ENCODE measurements at places on chromosomes 3 and 15.
A peak's percentile ranks its signal among the peaks of the same experiment; 100 is the strongest.

- no peak for DNase-seq
These were observed 44.1 kb downstream of the MASP1 start for GRCh38 chr3:187247398-187247797.

DNA sequence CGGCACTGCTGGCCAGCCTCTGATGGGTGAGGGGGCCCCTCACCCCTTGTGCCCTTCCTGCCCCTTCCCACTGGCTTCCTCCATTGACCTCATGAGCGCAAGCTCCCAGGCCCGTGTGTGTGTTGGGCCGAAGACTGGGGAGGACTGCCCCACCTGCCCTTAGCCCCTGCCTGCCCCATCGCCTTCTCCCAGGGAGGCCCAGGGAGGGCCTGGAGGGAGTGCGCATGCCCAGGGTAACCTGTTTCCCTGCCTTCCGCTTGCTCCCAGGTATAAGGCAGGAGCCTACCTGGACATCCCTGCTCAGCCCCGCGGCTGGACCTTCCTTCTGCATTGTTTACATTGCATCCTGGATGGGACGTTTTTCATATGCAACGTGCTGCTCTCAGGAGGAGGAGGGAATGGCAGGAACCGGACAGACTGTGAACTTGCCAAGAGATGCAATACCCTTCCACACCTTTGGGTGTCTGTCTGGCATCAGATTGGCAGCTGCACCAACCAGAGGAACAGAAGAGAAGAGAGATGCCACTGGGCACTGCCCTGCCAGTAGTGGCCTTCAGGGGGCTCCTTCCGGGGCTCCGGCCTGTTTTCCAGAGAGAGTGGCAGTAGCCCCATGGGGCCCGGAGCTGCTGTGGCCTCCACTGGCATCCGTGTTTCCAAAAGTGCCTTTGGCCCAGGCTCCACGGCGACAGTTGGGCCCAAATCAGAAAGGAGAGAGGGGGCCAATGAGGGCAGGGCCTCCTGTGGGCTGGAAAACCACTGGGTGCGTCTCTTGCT, 8.8 kb downstream of the DLL4 start:
- DNase-seq: peak; percentile 45

- no peak for DNase-seq
These were observed 32.3 kb downstream of the ROBO2 start for GRCh38 chr3:77072232-77072631.

DNA sequence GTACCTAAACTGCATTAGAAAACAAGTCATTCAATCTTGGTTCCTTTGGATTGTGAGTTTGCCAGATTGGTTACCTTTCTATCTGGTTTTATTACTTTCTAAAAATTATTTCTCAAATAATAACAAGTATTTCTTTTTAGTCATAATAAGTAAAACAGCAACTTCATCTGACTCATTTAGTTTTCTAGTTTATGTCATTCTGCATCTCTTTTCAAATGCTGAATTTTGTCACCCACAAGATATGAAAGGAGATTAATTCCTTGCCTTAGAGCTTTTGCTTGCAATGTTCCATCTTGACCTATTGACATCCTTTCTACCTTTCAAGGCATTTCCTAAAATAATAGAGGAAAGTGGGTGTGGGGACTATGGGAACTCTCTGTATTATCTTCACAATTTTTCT, 253.6 kb upstream of the PEX5L start:
- no peak for DNase-seq

GRCh38 chr15:91864664-91865063, 11.2 kb downstream of the SLCO3A1 start:
- DNase-seq: no peak

GRCh38 chr15:93983526-93983925, 247.8 kb upstream of the MCTP2 start:
- no peak for DNase-seq

DNA sequence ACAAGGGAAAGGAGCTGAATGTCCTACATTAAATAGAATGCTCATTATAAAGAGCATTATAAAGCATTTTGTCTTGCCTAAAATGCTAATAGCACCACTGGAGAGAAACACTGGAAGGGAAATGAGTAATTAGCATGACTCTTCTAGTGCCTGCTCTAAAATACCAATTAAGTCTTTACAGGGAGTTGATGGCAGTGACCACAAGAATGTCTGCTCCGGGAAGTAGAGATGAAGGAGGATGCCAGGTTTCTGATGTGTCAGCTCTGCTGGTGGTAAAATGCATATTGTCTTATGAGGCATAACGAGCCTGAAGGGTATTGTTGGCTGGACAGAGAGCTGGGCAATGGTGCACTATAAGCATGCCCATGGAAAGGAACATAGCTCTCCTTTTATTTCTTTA, 49.5 kb downstream of the MYLK start:
- DNase-seq: no peak

GRCh38 chr3:136957751-136958288, at the start of gene IL20RB:
IL20RB (plus strand) TSS chr3:136957983; CDS start chr3:136958114, 131 bp downstream.
- peak; percentile 32 for DNase-seq

- no peak for DNase-seq
These were observed 226.0 kb downstream of the SNRPN start for GRCh38 chr15:25180606-25181292.

DNA sequence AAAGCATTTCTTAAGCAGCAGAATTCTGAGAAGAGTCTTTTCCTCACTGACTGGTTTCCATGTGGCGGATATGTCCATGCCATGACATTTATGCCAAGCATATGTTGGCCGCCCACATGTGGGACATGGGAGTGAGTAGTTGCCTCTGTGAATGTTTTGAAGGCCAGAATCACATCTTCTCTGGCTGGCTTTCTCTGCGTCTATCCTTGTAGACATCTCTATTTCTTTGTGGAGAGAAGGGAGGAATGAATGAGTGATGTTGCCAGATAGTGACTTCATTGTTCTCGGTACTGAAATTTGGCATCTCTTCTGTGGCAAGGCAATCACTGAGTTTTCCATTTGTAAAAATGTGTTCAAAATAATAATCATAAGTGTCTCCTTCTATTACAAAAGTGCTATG, 316.0 kb downstream of the CLSTN2 start:
- DNase-seq: no peak

DNA sequence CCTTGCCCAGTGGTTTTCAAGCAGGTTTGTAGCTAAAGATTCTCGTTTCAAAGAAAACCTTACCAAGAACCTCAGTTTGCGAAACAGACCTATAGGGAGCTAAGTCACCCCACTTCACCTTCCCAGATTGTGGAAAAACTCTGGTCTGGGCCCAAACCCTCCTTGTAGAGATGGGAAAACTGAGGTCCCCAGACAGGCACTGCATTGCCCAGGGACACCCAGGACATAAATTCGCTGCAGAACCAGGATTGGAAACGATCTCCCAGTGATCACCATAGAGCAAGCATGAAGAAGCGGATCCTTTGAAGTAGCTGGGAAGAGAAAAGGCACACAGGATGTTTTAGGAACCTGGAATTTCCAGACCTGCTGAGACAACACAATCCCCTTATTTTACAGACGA, 85.6 kb upstream of the PIAS1 start:
- DNase-seq: no peak

GRCh38 chr3:49164983-49165720, 979 bp downstream of the CCDC71 start:
- DNase-seq: no peak

- DNase-seq: no peak
These were observed 38.4 kb downstream of the PAQR5 start for GRCh38 chr15:69337138-69337537.

DNA sequence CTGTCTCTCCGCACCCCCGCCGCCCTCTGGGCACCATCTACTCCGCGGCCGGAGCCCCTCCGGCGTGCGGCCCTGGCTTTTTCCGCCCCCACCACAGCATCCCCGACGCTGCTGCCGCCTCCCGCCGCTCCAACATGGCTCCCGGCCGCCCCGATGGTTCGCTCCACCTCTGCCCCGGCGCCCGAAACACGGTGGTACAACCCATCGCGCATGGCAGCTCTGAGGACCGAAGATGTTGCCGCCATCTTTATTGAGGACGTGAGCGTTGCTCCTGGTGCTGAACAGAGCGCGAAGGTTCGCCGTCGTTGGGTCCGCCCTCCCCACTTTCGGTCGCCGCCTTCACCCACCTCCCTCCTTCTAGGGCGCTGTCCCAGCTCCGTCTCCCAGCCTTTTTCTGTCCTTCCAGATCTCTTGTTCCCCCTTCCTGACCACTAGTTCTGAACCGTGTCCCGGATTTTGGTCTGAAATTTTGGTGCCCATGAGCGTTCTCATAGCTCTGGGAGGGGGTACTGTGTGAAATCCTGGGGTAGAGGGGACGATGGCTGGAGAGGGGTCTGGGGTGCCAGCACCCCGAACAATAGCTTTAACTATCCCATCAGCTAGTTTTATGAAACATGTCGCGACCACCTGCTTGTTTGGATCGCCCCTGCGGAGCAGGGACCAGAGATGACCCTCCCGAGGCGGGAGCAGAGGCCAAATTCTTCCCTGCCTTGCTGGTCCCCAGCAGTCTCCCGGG, at the start of gene CELSR3:
TSS of gene CELSR3 (minus strand) at position 134 of the 736 bp plus-strand sequence. CDS start 252 bp downstream, outside the sequence.
- DNase-seq: peak; percentile 90

DNA sequence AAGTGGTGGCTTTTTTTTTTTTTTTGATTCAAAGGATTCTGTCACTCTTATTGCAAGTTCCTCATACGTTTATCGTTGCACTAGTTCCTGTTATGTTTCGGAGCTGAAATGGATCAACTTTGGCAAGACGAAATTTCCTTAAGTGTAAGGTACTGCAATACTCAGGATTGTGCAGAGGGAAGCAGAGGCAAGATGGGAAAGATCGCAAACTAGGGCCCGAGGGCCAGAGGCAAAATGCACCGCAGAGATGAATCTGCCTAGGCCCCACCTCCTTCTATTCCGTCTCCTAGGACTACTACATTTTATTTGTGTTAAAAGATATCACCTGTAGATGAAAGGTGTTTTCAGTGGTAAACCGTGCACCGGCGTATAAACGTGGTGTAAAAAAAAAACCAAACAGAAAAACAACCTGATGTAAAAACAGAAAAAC, 331 bp downstream of the RNU6-1 start:
- DNase-seq: no peak

GRCh38 chr3:99620976-99621375, 17.4 kb upstream of the COL8A1 start:
- no peak for DNase-seq

DNA sequence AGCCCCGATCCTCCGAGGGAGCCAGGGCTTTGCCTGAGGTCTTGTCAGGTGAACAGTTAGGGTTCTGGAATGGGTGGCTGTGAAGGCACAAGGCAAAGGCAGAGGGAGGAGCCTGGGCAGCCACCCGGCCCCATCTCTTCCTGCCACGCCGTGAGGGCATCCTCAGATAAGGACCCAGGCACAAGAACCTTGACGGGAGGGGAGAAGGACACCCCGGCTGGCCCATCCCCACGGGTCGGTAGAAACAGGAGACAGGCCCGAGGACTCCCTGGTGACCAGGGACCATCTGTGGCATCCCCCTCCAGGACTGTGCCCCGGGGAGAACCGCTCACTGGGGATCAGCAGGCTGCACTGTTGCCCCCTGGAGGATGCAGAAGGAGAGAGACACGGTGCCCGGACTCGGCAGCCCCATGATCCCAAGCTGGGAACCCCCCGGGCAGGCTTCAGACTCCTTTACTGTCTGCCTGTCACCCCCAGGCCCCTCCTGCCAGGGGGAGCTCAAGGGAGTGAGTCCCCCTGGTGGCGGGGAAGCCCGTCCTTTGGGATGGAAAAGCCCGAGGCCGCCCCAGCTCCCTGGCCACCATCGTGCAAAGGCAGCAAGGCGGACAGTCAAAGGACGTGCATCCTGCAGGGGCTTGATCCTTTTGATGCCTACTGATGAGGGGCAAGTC, 12.3 kb upstream of the PCSK6 start:
- peak; percentile 89 for DNase-seq

- no peak for DNase-seq
These were observed 60.0 kb upstream of the TRIM71 start for GRCh38 chr3:32757618-32758374.

GRCh38 chr3:186651678-186652215, 11.5 kb downstream of the FETUB start:
- DNase-seq: no peak

GRCh38 chr3:112472691-112473090, 26.6 kb downstream of the BTLA start:
- no peak for DNase-seq

DNA sequence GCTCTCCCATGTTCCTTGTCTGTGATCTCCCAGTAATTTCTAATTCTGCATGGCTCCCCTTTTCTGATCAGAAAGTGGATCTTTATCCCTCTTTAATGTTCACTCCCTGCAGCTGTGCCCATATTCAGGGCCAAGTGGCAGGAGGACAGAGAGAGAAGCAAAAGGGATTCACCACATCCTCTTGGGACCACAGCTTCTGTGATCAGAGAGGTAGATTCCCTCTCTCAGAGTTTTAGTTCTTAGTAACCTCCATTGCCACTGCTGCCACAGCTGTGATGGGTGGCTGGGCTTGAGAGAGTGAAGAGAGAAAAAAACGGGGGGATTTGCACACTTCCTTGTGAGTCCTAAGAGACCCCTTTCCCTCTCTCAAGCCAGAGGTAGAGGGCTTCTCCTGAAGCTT, 49.2 kb downstream of the GLCE start:
- DNase-seq: no peak

DNA sequence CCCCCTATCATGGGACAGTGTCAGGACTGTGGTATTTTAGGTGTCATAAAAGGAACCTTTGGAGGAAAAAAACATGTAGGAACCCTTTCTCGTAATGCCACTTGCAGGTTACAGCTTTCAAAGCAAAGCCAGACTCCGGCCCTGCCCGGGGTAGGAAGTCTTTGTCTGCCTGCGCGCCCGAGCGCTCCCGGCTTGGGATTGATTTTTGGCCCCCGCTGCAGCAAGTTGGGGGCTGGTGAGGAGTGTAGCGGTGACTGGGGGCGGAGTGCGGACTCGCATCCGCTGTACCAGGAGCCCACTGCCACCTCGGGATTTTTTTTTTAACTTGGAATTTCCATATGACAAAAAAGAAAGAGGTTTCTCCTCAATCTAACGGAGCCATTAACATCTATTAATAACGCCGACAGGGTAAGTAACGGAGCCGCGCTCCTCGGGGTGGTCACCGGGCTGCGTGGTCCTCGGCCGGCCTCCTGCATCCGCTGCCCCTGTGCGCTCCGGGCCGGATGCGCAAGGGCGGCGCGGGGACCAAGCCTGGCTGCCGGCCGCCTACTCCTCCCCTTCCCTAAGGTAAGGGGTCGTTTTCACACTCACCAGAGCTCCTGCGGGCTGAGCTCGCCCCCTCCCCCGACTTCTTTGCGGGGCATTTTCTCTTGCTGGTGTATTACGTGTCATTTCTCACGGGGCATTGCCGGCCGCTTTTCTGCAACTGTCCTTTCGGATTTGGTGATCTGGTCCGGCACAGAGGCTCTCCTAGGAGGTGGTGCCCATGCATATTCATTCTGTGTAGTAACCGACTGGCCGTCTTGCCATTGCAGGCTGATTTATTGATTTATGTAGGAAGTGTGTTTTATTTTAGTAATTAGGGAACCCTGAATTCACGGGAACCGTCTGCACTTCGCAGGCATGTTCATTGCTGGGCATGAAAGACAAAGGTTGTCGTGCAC, 219.8 kb upstream of the TOPAZ1 start:
- no peak for DNase-seq

- DNase-seq: no peak
These were observed 589 bp downstream of the ANAPC13 start for GRCh38 chr3:134485075-134485717.
